CD8-positive, alpha-beta memory T cell (primary cell): ENCODE measurements at places on chromosomes 4 and X.
A peak's percentile ranks its signal among the peaks of the same experiment; 100 is the strongest.

DNA sequence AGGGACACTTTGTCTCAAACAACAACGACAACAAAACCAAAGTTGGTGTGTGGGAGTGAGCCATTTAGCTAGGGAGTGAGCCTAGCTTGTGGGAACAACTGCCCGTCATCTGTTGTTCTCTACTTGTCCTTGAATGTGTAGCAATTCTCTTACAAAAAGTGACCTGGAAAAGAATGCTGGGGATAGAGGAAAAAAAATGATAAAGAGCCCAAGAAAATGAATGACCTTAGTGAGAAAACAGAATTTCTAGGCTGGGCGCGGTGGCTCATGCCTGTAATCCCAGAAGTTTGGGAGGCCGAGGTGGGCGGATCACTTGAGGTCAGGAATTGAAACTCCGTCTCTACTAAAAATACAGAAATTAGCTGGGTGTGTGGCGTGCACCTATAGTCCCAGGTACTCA lies 19.6 kb downstream of the SEPTIN6 start:
- DNase-seq: no peak

DNA sequence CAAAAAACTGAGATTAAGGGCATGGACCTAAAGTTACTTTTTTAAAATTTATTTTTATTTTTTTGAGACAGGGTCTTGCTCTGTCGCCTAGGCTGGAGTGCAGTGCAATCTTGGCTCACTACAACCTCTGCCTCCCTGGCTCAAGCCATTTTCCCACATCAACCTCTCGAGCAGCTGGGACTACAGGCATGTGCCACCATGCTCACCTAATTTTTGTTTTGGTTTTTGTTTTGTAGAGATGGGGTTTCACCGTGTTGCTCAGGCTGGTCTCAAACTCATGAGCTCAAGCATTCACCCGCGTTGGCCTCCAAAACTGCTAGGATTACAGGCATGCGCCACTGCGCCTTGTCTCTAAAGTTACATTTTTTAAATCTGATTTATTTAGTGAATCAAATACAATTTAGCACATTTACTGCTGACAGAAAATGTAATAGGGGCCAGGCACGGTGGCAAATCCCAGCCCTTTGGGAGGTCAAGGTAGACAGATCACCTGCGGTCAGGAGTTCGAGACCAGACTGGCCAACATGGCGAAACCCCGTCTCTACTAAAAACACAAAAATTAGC lies 38.3 kb downstream of the GUCY1A1 start:
- DNase-seq: no peak

- DNase-seq: peak; percentile 94
Observed at GRCh38 chr4:74444891-74445642, at the start of gene AREG. AREG (plus strand) TSS chr4:74445136; CDS start chr4:74445346, 210 bp downstream.

DNA sequence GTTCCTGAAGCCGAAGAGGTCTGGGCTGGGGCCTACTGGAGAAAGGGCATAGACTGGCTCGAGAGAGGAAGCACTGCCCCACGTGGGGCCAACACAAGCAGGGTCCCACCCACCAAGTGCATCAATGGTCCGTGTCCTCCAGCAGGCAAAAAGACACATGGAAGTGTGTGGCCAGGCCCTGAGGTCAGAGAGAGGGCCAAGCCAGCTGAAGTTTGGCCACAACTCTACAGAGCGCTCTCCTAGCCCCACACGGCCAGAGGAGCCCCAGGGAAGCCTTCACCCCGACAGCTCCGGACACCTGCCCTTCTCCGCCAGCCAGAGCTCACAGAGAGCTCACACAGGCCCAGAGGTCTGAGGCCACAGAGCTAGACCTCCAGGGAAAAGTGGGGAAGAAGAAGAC lies 8.5 kb upstream of the KDM5C start:
- no peak for DNase-seq

DNA sequence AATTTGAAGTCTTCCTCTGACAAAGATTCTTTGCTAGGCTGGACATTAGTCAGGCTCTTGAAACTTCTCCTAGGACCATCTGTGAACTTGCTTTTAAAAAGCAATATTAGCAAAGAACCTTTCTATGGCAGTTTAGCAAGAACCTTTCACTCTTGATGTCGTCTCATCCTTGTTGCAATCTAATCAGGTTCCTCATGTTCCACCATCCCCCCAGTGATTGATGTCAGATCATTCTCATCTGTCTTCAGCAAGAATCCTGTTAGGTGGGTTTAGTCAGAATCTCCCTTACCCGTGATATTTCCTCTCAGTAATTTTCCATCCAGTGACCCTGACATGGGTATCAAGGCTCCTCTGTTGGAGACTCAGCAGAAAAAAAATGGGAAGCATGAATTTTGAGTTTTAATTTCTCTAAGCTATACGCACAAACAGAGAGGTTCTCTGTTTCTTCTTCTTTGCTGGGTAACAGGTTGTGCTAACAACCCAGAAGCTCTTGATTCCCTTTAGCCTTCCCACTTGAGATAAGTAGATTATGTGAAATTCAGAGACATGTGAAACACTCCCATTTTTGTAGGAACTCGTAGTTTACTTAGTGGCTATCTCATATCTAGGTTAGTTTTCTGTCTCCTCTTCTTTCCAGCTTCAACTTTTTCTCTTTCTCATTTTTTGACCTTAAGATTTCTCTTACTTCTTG lies 507.4 kb downstream of the C4orf33 start:
- DNase-seq: no peak

DNA sequence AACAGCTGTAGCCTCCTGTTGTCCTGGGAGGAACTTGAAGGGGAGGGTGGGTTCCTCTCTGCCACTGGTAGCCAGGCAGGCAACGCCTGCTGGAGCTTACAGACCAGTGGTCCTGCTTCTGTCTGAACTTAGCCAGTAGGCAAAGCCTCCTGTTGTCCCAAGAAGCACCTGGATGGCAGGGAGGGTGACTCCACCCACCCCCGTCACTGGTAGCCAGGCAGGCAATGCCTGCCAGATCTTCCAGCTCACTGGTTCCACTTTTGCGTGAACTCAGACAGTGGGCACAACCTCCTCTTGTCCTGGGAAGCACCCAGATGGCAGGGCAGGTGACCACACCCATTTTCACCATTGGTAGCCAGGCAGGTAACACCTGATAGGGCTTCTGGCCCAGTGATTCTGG lies 203.5 kb upstream of the DIPK2B start:
- DNase-seq: no peak

- DNase-seq: no peak
Observed at GRCh38 chr4:3209551-3210325, 39.2 kb upstream of the MSANTD1 start.
